Activated CD4-positive, CD25-positive, alpha-beta regulatory T cell (primary cell): ENCODE measurements at places on chromosomes 7 and 10.

GRCh38 chr10:26746061-26746460 lies 48.6 kb downstream of the PDSS1 start:
- no peak for DNase-seq

- DNase-seq, result no peak
These were observed 8.6 kb downstream of the RAPGEF5 start for GRCh38 chr7:22348379-22348778.

DNA sequence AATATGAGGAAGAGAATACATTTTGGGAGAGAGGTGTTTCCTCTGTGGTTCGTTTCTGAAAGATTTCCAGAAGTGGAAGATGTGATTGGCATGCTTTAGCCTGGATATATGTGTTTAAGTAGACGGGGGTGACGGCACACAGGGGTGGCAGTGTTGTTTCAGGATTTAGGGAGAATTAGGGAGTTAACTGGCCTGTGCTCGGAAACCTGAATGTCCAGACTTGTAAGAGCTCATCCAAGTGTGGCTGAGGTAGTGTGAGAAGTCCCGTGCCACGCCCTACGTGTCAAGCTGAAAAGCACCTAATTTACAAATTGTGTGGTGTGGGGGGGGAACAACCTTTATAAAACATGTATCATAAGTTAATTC lies 1.1 kb downstream of the RALA start:
- no peak for DNase-seq

- DNase-seq, result no peak
These were observed 111.5 kb downstream of the PRPF18 start for GRCh38 chr10:13698217-13698616.

DNA sequence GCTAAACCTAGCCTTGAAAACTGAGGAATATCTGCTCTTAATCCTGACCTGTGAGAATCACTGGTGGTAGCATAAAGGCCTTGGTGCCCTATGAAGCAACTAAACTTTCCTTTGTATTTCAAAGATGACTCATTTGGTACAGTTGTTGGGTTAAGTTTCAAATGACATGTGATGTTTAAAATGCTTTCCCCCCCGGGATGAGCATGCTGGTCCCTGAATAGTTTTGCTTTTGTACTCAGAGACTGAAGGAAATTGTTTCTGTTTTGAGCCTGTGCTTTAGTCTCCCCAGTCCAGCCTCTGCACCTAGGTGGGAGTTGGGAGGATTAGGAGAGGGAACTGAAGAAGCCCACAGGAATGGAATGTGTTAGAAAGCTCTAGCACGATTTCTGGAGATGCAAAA lies 258.9 kb upstream of the NPY start:
- DNase-seq, result no peak

GRCh38 chr7:141238596-141239243 lies 164.9 kb downstream of the TMEM178B start:
- DNase-seq, result no peak

DNA sequence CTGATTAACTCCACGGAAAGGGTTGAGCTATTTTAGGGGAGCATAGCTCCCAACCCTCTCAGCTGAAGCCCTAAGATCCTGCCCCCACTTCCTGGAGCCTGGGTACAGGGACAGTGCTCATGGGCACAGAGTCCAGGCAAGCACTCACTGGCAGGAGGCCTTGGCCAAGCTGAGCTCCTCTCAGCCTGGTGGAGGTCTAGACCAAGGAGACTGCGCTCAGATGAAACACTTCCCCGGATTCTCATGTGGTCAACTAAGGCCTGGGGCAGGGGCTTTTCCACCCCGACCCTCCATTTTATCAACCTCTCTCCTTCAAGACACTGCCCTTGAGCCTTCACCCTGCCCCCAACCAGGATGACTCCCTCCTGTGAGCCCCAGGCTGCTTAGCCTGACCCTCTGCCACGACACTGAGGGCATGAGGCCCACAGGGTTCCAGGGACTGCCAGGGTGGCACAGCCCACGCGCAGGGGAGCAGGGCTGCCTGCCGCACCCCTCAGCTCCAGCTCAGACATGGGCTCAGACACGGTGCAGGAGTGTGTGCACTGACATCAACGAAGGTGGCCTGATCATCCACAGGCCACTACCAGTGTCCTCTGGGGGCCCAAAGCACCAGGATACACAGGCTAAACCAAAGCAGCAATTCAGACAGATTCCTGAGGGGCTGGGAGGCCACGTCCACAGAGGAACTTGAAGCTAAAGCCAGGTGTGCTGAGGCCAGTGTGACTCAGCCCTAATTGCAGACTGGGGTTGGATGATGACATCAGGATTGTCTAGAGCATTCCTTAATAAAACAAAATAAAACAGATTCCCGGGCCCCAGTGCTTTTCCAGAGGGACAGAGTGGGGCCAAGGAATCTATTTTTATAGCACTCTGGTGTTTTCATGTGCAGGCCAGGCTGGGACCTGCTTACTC lies 18.8 kb downstream of the CHAT start:
- DNase-seq, result no peak

- DNase-seq, result no peak
These were observed 154.2 kb downstream of the ARHGAP12 start for GRCh38 chr10:31774299-31774900.

DNA sequence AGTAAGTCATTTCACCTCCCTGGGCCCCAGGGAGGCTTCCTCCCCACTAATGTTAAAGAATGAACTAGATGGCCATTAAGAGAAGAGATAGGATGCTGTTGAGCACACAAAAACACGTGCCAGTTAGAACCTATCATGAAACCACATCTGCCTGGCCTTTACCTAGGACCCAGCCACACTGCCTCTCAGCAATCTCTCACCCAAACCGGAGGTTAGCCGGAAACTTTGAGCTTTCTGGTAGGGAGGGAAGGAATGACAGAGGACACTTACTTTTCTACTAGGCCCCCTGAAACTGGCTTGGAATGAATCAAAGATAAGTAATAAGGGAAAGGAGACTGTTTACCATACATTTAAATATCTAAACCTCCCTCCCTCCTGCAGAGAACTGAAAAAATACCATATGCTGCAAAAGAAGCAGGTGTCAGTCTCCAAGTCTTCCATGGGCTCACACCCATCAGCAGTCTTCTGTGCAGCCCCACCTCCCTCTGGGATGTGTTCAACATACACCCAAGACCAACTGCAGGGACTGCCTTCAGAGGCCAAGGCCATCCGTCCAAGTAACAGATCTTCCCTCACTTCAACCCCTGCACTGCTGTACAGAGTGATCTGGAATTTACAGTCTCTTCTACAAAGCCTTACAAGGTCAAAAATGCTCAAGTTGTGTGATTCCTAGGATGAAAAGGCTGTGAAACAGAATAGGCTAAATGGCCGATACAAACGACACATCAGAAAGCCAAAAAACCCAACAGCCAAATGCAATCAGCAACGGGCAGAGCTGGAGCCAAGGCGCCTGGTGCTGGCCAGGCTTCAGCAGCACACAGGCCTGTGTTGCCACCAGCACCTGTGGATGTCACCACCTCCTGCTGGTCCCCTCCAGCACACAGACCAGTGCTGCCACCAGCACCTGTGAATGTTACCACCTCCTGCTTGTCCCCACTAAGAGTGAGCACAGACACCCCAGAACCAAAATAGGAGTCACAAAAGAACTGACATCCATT lies 42.4 kb downstream of the SORBS1 start:
- DNase-seq, result no peak

- DNase-seq, result no peak
These were observed 146.7 kb upstream of the PRR15 start for GRCh38 chr7:29416938-29417305.

- DNase-seq, result no peak
These were observed 191.0 kb upstream of the PLPP4 start for GRCh38 chr10:120266022-120266421.

GRCh38 chr7:2237109-2237602 lies 4.4 kb upstream of the MAD1L1 start:
- DNase-seq, result no peak

- DNase-seq, result no peak
These were observed 247.3 kb downstream of the SEMA3A start for GRCh38 chr7:83947260-83947659.

- DNase-seq, result no peak
These were observed 16.7 kb upstream of the FGL2 start for GRCh38 chr7:77216181-77216845.

GRCh38 chr7:132773527-132773956 lies 197.3 kb upstream of the PLXNA4 start:
- DNase-seq, result no peak

- peak; percentile 5 for DNase-seq
These were observed 56.4 kb upstream of the ECHDC3 start for GRCh38 chr10:11685787-11686218.

DNA sequence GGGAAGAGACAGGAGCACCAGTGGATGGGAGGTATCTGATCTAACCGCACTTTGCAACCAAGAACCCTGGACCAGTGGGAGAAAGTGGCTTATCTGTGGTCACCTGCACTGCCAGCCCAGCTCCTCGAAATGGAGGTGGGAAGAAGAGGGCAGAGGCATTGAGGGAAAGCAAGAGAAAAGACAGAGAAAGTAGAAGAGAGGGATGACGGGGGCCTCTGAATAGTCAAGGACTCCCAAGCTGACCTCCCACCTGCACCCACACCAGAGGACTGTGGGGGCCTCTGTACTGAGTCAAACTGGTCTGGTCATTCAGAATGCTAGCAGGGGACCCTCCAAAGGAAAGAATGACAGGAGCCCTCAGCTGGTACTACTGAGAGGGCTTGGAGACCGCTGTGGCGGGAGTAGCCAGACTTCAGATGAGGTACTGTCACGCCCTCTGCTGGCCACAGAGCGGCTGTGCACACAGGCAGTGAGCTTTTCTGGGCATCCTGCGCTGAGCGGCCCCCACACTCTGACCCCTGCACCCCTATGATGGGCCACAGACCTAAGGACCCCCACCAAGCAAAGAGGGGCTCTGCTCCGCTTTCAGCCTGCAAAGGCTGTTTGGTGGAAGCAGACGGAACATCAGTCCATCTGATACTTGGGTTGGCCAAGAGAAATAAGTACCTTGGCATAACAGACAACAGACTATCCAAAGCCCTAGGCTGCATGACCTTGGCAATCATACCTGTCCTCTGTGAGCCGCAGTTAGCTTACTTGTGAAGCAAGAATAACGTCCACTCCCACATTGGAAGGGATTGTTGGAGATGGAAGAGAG lies 112.9 kb downstream of the COL13A1 start:
- DNase-seq, result peak; percentile 30

DNA sequence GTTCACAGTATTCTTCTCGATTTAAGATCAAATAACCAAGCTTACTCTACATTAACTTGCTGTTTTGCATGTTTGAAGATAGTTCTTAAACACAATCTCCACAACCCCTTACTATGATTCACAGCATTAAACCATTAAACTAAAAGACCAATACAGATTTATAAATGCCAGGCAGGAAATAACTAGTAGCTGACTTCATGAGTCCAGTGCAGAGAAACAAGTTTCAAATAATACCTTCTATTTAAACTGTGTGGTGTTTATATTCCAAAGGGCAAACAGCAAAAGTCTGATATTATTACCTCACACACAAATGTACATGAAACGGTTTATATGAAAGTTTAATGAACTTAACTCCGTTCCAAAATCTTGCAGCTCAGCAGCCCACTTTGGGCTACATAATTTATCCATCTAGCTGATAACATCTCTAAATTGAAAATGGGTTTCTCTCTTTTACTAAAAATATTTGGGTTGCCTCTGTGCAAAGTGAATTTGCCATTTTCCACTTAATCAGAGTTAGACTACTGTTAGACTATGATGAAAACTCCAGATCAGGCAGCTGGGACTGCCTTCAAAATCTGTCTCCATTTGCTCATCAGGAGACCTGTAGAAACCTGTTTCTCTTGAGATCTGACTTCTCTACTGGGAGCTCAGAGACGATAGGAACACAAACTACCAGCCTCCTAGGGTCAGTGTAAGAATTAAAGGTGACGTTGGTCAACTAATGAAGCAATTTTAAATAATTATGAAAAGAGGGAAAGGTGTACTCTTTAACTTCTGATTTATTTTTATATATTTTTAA lies 287.3 kb downstream of the FZD1 start:
- no peak for DNase-seq

DNA sequence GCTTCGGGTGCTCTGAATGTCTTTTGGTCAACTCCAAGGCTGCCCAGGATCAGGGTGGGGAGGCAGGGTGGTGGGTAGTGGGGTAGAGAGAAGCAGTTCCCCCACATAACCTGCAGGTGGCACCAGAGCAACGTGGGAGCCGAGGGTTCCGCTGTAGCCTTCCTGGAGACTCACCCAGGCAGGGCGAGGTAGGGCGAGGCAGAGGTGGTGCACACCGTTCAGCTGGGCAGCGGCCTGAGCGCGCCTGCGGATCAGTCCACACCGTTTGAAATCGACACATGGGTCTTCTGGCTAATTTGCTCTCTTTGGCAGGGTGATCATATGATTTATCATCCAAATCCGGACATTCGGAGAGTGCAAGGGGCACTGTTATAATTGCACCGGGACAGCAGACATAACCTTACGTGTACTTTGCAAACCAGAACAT lies 41.4 kb upstream of the MAP3K8 start:
- peak; percentile 49 for DNase-seq

DNA sequence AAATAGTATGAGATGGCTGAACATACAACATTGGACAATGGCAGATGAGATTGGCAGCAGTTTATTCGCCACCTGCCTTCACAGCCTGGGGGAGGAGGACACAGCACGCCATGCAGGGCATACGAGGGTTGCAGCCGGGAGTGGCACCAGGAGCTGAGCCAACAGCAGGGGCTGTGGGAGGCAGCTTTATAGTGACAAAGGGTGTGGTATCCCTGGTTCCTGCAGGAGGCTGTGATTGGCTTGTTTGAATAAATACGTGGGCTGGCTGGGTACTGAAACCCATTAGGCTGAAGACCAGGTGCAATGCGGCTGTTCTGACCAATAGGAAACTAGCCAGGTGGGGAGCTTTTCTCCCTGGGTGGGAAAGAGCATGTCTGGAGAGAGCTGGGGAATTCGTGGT lies 68.9 kb upstream of the LEP start:
- DNase-seq, result no peak

GRCh38 chr10:73131913-73132686 lies 21.8 kb downstream of the NUDT13 start:
- no peak for DNase-seq

DNA sequence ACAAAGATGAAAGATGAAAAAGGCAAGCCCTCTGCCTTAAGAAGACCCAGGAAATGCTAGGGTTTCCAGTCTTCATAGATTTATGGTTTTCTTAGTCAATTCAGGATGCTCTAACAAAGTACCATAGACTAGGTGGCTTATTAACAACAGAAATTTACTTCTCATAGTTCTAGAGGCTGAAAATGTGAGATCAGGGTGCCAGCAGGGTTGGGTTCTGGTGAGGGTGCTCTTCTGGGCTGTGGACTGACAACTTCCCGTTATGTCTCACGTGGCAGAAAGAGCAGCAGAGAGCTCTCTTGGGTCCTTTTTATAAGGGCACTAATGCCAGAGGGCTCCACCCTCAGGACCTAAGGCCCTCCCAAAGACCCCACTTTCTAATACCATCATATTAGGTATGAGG lies 23.7 kb downstream of the ELMO1 start:
- DNase-seq, result no peak

- no peak for DNase-seq
These were observed 504.3 kb downstream of the DNAJB6 start for GRCh38 chr7:157840914-157841772.

DNA sequence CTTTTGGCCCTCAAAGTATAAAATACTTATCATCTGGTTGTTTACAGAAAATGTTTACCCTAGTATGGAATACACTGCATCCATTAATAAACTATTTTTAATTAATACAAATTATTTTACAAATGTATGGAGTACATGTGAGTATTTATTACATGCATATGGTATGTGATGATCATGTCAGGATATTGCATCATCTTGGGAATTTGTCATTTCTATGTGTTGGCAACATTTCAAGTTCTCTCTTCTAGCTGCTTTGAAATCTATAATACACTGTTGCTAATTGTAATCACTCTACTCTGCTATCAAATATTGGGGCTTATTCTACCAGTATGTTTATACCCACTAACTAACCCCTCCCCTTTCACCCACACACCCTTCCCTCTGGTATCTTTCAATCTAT lies 103.9 kb upstream of the THSD7A start:
- no peak for DNase-seq
